ENCODE measurements at places on chromosomes 7 and 10.

DNA sequence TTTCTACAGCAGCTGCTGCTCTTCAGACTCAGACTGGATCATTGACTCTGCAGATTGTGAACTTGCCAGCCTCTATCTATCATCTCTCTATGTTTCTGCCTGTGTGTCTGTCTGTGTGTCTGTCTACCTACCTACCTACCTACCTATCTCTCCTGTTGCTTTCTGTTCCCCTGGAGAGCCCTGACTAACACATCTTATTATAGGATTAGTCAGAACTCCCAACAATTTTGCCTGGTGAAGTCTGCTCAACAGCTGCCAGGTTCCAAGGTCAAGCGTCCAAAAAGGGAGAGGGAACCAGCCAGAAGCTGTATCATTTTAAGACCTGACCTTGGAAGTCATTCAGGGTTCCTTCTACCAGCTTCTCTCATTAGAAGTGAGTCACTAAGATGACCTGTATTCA, 579.0 kb upstream of the DPP6 start:
- no peak for DNase-seq

DNA sequence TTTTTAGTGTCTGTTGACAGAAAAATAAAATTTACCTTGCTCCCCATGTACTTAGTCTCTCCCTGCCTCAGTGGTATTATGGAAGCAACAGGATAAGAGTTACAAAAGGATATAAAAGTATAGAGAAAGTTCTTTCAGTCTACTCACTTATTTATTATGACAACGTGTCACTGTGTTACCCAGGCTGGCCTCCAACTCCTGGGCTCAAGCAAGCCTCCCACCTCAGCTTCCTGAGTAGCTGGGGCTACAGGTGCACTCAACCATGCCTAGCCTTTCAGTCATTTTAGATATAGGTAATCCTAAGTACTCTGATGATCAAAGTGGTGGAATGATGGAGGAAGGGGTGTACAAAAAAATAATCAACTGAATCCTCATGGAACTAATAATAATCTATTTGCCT, 215.2 kb upstream of the MKLN1 start:
- no peak for DNase-seq

GRCh38 chr7:36372156-36372555, 17.5 kb upstream of the ANLN start:
- no peak for DNase-seq

- no peak for DNase-seq
Measured at GRCh38 chr7:840001-840600, 7.8 kb downstream of the SUN1 start.

- DNase-seq: no peak
Measured at GRCh38 chr10:13613519-13613918, 26.8 kb downstream of the PRPF18 start.

GRCh38 chr10:132547421-132547861, 9.9 kb downstream of the INPP5A start:
- DNase-seq: no peak

DNA sequence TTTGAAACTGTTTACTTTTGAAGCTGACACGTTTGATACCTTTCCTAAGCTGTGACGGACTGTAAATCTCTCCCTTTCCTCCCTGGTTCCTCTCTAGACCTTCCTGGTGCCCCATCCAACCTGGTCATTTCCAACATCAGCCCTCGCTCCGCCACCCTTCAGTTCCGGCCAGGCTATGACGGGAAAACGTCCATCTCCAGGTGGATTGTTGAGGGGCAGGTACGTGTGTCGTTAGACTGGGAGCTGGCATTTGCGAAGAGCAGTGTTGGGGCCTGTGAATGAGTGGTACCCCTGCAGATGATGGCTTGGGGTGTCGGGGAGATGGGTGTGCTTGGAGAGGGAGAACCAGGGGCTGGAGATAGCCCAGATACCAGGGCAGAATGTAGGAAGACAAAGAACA, 602.7 kb upstream of the FOXK1 start:
- DNase-seq: no peak

GRCh38 chr10:67401711-67402110, 294.3 kb downstream of the CTNNA3 start:
- no peak for DNase-seq

- DNase-seq: no peak
Measured at GRCh38 chr7:48045195-48045765, 9.9 kb downstream of the C7orf57 start.

- DNase-seq: no peak
Measured at GRCh38 chr7:27994639-27995038, 186.0 kb downstream of the JAZF1 start.

DNA sequence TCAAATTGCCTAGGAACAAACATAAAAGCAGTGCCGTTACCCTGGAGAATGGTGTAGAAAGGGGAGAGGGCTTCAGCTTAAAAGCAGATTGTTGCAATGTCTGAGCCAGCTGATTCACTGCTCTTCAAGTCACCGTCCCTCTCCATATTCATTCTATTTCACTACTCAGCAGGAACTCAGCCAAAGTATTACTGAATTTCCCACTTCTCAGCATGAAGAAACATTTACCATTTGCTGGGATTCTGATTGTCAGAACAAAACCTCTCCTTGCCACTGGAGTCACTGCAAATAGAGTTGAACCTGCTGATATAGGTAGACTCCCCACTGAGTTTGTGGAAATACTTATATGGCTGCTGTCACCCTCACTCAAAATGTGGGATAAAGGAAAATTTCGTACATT, 71.7 kb downstream of the PPP1R17 start:
- no peak for DNase-seq

DNA sequence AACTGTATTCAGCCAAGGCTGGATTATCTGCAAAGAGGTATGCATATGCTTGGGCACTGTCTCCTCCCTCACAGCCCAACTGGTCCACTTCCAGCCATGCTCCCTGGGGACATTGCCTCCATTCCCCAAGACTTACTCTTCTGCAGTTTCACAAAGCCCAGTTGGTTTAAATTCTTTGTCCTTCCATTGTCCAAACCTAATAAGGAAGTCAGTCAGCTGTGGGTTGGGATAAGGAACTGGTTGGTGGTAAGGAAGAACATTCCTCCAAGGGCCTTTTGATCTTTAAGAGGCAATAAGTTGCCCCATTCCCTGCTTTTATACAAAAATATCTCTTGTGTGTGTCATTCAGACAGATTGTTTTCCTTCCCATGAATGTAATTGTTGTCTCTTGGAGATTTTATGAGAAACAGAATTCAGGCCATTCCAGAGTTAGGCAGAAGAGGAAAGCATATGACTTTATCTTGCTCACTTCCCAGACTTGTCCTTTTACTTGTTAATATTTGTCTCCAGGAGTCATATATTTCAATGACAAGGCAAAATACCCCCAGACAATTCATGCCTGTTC, 673.7 kb downstream of the SUGCT start:
- DNase-seq: no peak

DNA sequence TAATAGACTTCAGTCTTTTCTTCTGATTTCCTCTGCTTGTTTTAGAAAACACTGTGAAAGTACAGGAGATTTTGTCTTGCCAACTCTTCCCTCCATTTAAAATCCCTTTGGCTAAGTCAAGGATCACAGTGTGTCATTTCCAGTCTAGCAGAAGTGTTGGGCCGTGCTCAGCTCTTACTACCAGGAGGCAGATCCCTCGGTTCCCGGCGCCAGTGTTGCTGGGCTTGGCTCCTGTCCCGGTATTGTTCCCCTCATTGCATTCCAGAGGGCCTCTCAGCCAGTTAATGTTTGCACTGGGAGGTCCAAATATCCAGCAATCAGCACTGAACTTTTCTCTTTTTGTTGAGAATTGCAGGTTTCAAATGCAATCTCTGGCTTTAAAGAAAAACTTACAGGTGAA, 612.1 kb upstream of the MGMT start:
- DNase-seq: no peak

GRCh38 chr10:14074062-14074884, 256.5 kb downstream of the FRMD4A start:
- DNase-seq: no peak

DNA sequence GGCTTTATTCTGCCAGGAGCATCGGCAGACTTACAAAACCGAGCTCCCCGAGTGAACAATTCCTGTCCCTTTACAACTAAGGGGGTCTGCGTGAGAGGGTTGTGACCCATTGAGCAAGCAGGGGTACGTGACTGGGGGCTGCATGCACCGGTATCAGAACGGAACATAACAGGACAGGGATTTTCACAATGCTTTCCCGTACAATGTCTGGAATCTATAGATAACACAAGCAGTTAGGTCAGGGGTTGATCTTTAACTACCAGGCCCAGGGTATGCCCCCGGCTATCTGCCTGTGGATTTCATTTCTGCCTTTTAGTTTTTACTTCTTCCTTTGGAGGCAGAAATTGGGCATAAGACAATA, 38.1 kb upstream of the GSDME start:
- DNase-seq: no peak

DNA sequence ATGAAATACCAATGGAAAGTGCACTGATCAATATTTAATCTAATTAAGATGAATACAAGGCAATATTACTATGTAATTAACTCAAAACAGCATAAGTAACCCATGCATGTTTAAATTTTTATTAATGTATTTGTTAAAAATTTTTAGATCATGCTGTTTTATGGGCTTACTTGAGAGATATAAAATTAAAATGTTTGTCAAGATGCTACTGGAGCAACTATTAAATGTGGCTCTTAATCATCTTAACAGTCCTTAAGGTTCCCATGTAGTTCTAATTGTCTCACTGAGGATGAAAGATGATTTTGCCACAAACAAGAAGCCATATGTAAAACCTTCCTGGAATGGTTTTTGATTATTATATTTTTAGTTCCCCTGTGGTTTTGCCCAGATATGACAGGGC, 897.1 kb downstream of the KCNMA1 start:
- DNase-seq: no peak

DNA sequence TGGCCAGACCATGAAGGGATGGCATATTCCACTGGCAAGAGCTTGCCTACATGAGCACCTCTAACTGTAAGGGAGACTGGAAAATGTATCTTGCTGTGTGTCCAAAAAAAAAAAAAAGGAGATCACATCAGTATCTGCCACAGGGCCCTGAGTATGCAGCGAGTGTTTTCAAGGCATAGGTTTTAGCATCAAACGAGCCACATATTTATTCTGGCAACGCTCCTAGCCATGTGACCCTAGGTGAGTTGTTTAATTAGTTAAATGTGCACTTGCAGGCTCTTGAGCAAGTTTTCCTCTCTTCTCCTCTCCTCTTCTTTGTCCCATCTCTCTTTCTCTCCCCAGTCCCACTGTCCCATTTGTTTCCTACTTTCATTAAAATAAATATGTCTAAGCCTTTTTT, 428.7 kb upstream of the AKR1E2 start:
- DNase-seq: no peak

GRCh38 chr7:156903232-156903909, 10.4 kb upstream of the LMBR1 start:
- no peak for DNase-seq

- no peak for DNase-seq
Measured at GRCh38 chr10:132858121-132859081, 72.5 kb upstream of the NKX6-2 start.

DNA sequence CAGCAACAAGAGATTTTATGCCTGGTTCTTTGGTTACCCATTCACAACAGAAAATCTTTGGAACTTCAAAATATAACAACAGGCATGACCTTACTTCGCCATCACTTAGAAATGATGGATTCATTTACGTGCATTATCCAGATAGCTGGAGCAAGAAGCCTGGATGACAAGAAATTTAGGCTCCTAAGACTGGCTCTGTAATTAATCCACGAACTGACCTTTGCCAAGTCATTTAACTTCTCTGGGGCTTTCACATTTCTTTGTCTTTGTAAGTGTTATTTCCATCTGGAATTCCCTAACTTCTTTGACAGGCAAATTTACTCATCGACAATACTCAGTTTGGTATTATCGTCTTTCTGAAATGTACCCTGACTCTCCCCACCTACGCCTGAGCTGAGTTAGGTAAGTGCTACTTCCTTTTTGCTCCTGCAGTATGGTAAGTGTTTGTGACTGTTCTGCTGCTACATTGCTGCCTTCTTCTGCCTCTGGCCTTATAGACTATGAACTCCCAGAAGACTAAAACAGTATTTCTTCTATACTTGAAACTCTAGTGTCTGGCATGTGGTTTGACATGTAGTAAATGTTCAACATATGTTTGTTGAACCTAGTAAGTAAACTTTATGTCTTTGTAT, 5.5 kb upstream of the MDFIC start:
- DNase-seq: peak; percentile 29

DNA sequence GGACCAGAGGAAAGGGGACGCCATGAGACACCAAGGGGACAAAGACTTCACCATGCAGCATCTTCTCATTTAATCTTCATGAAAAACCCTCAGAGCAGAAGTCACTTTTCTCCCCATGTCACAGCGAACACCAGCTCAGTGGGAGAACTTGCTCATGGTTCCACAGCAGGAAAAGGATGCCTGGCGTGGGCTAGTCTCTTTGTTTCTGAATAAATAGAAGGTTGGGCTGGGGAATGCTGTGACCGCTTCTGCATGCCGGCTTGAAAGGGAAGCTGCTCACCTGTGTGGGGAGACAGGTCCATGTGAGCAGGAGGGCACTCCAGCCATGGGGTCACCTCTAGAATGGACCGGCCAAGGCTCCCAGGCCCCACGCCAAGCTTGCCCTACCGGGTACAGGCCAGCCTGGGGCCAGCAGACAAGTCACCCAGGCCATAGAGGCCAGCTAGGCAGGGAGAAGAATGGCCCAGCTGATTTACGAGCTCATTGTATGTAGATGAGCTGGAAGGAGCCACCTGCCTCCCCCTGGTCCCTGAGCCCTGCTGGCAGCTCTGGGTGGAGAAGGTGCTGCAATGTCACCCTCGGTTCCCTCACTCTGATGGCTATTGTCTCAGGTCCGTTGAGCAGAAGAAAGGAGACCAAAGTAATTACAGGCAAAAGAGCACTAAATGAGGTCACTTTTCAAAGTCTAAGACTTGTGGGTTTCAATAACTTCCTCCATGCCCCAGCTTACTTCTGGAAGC, 82.0 kb upstream of the PDZD8 start:
- no peak for DNase-seq

DNA sequence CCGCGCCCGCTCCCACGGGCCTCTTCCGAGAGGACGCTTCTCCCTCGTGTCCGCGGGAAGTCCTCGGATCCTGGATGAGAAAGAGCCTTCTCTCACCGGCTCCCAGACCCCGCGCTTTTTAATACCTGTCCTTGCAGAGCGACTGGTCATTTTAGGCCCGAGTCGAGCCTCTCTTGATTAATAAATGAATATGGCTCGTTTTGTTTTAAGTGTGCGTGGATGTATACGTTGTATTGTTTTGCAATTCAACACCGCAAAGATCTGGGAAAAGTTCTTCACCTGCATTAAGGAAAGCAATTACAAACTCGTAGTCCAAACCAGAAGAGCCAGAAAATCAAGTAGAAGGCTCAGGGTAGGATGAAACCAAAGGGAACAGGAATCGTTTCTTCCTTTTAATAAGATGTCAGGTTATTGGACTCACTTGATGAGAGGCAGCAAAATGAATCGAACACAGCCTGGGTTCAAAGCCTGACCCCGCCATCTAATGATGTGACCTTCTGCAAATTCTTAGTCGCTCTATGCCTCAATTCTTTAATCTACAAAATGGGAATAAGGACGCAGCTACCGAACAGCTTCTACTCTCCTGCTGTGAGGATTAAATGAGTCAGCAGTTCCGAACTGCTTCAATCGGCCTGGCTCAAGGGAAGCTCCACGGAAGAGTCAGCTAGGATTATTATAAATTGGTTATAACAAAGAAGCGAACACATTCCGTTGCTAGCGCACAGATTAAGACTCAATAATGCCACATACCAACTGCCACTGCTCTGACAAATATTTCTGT, 277.8 kb upstream of the NEBL start:
- no peak for DNase-seq
